ENCODE measurements at places on chromosomes 2 and 18.

DNA sequence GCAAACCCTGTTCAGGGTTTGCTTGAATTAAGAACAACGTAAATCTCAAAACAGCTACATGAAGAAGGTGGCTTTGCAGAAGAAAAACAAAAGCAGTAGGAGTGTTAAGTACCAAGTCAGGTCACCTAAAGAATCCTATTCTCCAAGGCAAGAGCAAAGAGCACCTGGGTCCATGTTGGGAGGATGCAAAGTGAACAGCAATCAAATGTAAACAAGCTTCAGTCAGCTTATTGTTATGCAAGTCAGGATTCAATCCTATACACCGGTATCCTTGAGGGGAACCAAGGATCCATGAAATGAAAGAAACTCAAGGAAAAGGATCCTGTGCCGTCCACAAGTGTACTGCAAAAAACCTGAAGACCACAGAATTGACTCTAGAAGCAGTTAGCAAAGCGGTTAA, 261.0 kb upstream of the DDX18 start:
- no peak for DNase-seq

DNA sequence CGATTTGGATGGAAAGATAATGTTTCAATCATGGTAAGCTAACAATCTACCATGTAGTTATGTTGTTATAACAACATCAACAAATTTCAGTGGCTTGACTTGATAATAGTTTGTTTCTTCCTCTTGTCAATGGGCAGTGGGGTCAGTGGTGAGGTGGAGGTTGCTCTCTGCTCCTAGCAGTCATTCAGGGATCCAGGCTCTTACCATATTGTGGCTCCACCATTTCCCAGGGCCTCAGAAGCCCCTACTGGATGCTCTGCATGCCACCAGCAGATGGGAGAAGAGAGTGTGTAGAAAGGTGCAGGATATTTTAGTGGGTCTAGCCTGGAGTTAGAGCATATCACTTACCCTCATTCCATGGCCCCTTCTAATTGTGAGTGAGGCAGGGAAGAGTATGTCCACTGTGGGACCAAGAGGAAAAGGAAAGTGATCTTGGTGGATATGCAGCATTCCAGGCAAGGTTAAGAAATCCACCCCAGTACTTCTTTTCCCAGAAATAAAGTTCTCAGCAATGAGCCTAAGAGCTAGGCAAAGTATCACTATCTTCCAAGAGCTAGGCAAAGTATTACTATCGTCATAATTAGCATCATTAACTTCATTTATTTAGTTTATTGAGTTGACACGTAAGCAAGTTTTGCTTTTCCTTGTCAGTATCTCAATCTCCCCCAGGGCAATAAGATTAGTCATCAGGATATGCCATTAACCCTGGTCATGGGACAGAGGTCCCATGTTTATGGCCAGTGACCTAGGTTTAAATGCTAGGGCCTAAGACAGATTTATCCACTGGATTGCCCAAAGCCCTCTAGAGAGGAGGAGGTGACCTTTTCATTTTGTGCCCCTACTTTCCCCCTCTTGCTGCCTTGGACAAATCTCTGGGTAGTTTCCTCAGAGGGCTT, 4.2 kb upstream of the IWS1 start:
- no peak for DNase-seq

GRCh38 chr2:120939595-120940318, 204.1 kb downstream of the GLI2 start:
- no peak for DNase-seq

DNA sequence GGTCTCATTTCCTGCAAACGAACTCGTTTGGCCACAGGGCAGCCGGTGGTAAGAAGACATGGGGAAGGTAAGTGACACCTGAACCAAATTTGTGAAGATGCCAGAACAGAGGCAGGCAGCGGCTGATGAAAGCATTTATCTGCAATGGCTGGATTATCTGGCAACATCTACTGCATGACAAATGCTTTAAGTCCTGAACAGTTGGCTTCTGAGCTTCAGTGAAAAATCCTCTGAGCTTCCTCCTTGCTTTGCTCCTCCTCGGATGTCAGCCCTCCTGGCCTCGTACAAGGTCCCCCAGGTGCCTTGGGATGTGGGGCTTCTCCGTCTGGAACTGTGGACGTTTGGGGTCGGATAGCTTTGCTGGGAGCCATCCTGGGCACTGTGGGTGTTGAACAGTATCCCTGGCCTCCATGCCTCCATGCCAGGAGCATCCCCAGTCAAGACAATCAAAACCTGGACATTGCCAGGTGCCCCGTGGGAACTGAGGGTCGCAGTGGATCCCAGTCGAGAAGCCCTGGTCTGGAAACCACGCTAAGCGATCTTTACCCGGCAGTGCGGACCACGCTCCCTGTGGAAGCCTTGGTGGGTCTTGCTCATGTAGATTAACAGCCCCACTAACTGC, 49.3 kb downstream of the KCNG2 start:
- no peak for DNase-seq

DNA sequence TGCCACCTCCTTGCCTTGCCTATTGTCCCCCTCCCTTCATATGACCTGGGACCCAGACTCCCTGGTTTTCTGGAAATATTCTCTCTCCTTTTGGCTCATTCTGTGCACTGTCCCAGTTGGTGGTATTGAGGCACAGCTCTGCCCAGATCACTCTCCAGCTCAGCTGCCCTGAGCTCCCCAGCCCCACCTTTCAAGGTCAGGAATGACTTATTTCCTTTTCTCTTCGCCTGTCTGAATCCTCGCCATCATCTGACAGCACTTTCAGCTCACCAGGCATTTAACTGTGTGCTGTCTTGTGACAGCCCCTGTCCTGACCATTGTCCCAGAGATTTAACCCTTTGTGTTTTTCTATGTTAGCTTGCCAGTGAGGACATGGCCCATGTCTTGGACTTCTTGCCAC, 133.0 kb downstream of the MSH2 start:
- DNase-seq = no peak

GRCh38 chr18:40148960-40149359, 1806.1 kb upstream of the PIK3C3 start:
- DNase-seq = no peak

DNA sequence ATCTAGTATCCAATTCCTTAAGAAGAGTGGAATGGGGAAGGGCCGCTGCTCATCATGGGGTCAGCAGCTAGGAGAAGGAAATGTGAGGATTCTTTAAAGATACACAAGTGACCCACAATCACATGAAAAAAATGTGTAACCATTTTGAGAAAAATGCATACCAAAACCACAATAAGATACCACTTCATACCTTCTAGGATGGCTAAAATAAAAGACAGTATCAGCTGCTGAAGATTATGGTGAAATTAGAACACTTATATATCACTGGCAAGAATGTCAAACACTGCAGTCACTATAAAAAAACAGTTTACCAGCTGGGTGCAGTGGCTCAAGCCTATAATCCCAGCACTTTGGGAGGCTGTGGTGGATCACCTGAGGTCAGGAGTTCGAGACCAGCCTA, 67.9 kb downstream of the C2orf74 start:
- no peak for DNase-seq

DNA sequence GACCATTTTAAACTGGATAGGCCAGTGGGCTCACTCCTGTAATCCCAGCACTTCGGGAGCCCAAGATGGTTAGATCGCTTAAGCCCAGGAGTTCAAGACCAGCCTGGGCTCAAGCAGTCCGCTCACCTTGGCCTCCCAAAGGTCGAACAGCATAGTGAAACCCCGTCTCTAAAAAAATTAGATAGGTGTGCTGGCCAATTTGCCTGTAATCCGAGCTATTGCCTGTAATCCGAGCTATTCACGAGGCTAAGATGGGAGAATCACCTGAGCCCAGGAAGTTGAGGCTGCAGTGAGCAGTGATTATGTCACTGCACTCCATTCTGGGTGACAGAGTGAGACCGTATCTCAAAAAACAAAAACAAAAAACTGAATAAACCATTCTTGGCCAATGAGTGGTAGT, 52.6 kb upstream of the EMILIN2 start:
- DNase-seq = no peak

- no peak for DNase-seq
Measured at GRCh38 chr2:177000061-177000714, 212.4 kb upstream of the HNRNPA3 start.

DNA sequence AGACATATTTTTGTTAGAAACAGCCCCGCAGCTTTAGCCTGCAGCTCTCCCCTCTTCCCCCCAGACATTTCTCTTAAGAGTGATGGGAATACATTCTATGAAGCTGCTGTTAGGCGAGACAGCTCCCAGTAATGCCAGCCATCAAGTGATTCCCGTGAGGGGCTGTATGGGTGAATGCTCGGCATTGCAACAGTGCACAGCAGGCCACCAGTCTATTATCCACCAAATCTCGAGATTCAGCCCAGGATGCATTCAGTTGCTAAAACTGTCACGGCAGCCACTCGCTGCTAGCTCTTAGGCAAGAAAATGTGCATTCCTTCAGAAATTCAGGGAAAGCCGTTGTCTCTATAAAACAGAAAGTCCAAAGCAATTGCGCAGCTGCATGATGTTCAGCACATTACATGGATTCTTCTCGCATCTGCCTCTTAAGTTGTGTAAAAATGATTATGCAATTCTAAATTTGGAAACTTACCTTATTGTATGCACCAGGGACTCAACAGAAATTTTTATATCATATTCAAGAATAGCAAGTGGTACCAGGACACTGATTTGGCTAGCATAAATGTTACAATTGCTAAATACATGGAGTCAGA, 211.3 kb upstream of the ARL4C start:
- no peak for DNase-seq

GRCh38 chr2:8694737-8695136, 12.9 kb downstream of the ID2 start:
- no peak for DNase-seq

DNA sequence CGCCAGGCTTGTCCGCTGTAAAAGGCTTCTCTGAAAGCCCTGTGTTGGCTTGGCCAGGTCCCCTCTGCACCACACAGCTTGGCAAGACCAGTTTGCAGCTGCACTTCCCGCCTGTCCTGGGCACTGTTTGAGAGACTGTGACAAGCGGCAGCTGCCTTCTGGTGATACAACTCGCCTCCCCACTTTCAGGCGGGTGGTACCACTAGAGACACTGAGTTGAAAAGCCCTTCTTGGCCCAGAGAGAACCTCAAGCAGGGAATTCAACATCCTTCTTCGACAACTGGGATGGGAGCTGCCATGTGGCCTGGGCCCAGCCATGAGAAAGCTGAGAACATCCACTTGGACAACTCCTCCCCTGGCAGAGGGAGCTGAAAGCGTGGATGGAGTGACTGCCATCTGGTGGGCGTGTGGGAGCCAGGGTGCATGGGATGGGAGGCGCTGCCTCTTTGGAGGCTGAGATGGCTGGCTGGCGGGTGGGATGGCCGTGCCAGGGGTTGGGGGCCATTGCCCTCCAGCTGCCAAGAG, 125.5 kb upstream of the REV1 start:
- DNase-seq = no peak

- no peak for DNase-seq
Measured at GRCh38 chr18:70291295-70291574, 2.4 kb downstream of the SOCS6 start.

DNA sequence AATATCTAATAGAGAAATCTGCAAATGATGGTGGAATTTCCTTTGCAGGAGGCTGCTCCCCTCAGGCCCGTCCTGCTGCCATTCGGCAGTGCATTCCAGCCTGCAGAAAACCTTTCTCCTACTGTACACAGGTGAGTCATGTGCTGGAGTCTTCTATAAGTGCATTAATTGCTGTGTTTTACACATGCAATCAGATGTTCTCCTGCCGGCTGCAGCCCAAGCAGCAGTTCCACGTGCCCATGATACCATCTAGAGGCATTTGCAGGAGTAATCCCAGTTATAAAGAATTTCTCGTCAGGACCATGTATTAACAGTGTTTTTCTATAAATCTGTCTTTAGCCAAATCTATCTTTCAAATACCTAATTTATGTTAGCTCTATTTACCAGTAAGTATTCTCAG, 304.7 kb upstream of the HNMT start:
- DNase-seq = no peak
